ENCODE measurements at places on chromosomes 6 and 20.

GRCh38 chr20:53929974-53930650, 140.3 kb downstream of the BCAS1 start:
- DNase-seq, result no peak

DNA sequence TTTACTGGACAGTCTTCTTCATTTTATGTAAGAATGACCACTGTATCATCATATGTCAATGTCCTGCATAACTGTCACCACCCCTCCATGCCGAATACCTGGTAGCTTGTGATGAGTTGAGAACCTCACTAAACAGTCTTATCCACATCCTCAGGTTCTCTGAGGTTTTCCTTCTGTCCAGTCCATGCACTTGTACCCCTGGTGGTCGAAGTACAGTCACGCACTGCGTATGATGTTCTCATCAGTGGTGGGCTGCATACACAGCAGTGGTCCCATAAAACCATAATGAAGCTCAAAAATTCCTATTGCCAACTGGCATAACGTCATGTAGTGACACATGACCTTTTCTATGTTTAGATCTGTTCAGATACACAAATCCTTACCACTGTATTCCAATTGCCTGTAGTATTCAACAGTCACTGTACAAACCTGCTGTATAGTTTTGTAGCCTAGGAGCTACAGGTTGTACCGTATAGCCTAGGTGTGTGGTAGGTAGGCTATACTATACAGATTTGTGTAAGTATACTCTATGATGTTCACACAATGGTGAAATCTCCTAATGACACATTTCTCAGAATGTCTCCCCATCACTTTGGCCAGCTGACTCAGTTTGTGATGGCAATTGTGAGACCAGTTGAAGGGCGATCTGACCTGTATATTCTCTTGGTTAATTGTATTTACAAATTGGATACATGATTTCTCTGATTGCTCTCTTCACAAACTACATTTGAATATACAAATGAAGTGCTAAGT, 31.3 kb upstream of the SDCBP2 start:
- no peak for DNase-seq

DNA sequence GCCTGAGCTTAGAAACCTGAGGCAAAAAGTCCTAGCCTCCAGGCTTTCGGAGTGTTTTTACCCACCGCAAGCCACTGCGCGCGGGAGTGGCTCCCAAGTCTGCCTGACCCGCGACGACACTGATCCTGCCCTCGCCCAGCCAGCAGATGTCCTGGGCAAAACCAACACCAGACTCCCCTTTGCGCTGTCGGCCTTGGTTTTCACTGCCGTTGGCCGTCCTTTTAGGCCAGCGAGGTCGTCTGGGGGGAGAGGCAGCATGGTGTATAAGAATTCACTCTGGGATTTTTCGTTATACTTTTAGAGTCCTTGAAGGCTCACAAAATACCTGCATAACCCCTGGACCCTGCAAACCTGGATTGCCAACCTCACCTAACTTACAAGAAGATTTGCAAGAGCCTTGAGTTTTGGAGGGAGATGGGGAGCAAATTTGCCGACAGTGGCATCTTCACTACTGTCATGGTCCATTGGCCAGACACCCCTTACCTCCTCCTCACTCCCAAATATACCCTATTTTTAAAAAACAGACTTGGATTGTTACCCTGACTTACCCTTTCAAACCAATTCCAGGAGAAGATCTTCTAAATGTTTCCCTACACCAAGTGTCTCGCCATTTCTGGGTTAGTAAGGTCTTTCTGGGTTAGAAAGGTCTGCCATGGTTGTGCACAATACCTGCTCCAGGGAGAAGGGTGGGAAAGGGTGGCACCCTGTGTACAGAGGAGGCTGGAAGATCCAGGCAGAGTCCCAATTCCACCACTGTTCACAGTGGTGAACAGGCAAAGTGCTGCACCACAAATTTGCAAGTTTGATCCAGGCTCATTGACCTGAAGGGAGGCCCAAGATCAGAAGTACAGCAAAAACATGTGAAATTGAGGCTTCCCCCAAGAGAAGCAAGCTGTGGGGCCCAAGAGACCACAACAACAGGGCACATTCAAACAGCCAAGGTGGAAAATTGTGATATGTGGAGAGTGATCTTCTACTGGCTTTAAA, 4.4 kb downstream of the FOXA2 start:
- no peak for DNase-seq

DNA sequence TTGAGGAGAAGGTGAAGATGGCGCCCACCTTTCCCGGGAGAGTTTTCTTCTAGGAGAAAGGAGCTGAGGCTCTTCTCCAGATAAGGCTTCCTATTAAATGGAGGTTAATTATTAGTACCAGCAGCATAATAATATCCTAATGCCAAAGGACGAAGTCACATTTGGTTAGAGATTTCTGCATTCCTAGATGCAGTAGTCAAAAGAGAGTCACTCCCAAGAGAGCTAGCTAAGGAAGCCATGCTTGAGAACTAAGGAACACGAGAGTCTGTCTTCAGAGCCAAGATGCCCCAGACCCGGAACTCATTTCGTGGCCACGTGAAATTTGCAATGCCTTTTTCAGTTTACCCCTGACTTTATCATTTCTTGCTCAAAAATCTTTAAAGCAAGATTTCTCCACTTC, 132.7 kb downstream of the TSHZ2 start:
- DNase-seq, result no peak

DNA sequence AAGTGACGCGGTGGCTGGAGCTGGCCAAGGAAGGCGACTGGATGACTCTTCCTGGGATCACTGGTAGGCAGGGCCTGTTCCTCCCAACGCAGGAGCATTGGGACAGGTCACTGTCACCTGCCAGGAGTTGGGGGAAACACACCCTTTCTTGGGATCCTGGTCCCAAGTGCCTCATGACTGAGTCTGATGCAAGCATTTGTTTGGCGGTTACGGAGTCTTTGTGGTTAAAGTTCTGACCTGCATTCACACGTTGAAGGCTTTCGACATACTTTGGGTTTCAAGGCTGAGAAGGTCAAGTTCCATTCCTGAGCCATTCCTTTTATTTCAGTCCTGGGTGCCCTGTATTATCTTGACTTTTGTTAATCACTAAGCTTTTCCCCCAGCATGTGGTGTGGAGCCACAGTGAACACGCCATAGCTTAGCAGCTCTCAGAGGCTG, 6.0 kb downstream of the PNLDC1 start:
- DNase-seq, result no peak

DNA sequence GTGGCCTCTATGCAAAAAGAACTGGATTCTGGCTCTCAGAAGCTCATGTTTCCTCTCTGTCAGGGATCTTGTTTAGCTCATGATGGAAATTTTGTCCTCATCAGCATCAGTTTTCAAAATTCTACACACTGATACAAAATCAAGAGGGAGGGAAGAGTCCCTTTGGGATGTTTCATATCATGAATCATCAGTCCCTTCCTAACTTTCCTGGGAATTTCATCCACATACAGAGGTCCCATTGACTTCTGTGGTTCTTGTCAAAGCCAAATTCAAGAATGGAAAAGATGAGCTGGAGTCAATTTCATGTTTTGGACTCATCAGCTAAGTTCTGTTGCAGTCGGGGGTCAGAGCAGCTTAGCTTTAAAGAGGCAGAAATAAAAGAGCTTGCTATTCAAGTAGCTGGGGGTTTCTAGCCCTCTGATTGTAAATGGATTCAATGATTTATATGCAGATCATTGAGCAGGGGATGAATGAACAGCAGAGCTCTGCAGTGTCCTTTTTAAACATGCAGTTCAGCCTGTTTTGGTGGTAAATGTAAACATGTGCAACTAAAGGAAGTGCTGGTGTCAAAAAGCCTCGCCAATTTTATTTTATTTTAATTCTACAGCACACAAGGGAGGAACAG, 21.3 kb upstream of the TMEM14A start:
- no peak for DNase-seq

Measured in activated naive CD4-positive, alpha-beta T cell treated with Interleukin-2 at 50 U/mL for 16 hours (primary cell).